ENCODE measurements at places on chromosomes 12 and 14.
A peak's percentile ranks its signal among the peaks of the same experiment; 100 is the strongest.

GRCh38 chr12:104056419-104056972 is 6.5 kb upstream of the GLT8D2 start:
- no peak for DNase-seq

DNA sequence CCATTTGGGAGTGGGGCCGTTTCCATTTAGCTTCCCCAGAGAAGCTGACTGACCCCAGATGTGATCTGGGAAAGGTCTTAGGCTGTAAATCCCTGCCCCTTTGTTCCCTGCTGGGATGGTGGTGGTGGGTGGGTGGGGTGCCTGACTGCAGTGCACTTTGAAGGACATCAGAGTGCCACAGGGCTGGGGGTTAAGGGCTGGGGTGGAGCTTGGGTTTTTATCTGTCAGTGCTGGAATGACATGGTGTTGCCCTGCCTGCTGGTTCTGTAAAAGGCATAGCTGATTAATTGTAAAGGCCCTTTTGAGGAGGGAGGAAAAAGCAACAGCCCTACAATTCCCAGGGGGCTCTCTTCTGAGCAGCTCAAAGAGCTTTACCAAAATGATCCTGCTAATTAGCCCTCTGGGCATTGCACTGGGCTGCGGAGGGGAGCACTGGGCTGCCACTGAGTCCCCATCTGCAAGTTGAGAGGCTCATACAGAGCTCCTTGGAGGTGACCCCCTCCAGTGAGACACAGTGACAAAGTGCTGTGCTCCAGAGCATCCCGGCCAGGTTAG is 21.1 kb downstream of the PLEKHG3 start:
- peak; percentile 93 for DNase-seq

GRCh38 chr12:618605-619004 is 44.6 kb downstream of the NINJ2 start:
- DNase-seq: no peak

GRCh38 chr14:88079624-88080023 is 74.7 kb downstream of the GPR65 start:
- no peak for DNase-seq

DNA sequence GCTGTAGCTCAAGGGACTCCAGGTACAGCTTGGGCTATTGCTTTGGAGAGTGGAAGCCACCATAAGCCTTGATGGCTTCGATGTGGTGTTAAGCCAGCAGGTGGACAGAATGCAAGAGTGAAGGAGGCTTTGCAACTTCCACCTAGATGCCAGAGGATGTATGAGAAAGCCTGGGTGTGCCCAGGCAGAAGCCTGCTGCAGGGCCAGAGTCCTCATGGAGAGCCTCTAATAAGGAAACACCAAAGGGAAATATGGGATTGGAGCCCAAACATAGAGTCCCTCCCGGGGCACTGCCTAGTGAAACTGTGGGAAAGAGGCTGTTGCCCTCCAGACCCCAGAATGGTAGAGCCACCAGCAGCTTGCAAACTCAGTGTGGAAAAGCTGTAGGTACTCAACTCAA is 9.8 kb upstream of the DICER1 start:
- DNase-seq: no peak

- no peak for DNase-seq
These were observed 67.9 kb downstream of the TSPAN9 start for GRCh38 chr12:3145033-3145432.

DNA sequence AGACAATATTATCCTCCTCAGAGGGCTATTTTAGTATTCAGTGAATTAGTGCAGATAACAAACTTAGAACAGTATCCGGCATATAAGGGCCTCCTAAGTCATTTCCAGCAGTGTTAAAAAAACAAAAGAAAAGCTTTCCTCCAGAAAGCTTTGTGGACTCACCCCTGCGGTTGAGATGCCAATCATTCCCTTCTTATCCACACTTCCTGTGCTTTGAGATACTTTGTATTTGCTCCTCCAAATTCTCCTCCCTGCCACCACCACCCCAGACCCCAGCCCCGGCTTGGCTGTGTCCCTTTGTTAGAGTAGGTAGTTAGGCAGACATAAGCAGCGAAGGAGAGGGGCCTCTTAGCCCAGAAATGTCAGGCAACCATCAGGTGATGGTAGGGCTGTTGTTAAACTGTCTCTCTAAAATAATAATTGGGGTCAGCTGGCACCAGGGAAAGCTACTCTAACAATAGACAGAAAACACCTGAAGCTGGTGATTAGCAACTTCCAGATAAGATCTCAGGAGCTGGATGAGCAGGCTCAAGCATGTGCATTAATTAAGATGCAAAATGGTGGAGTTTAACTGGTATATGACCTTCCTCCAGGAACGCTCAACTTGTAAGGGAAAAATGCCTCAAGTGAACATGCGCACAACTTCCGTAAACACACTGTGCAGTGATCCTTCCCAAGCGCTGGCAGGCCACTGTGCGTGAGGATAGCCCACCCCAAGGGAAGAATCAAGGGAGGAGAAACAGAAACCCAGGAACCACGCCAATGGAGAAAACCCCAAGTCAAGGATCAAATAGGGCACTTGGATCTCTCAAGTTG is 152.1 kb upstream of the EEA1 start:
- DNase-seq: no peak

DNA sequence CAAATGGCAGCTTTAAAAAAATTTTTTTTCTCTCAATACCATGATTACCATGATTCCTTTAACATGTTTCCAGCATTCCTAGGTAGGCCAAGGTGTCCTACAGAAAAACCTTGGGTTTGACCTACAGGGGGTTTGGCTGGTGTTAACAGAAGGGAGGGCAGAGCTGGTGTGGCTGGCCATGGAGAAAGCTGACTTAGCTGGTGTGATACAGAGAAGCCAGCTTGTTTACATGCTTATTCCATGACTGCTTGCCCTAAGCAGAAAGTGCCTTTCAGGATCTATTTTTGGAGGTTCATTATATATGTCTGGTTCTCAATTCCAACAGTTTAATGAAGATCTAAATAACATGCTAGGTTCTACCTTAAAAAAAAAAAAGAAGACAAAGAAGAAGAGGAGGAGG is 68.6 kb downstream of the EEA1 start:
- no peak for DNase-seq

- no peak for DNase-seq
These were observed 168.6 kb downstream of the STXBP6 start for GRCh38 chr14:24881116-24881893.

DNA sequence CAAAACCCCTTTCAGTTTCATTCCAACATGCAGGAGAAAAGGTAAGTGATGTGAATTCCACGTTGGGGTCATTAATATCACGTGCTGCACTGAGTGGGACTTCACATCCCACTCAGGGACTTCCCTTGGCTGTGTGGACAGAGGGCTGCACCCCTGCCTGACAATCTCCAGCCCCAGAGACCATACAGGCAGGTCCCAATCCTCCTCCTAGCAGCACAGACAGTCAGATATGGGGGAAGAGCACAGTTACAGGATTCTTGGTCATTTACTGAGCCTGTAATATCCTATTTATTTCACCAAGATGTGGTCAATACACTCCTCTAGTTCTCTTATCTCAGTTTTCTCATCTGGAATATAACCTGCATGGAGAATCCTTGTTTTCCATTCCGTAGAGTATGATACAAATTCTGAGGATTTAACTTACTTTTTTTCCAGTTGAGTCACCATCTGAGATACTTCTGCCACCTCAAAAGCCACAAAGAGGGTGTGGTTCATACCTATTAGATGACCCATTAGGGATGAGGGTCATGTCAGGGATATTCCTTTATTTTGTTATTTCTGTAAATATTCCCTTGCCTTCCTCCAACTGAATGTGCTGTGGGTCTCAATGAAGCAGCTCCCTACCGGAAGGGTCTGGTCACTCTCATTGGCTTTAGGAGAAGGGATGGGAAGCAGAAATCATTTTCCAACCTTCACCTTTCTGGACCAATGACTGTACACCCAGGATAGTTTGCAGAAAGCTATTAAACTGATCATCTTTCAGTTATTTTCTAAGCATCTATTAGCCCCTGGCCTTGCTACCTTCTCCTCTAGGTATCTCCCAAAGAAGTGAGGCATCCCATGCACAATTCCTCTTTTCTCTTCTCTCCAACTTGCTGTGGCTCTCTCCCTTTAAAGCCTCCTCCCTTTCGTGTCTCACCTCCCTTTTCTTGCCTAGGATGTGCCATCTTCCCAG is 43.0 kb upstream of the NTF3 start:
- no peak for DNase-seq

Measured in NCI-H2171 (cell line).